Left hindlimb (tissue), 1 donor: ENCODE measurements at places on chromosomes 5 and 9.

DNA sequence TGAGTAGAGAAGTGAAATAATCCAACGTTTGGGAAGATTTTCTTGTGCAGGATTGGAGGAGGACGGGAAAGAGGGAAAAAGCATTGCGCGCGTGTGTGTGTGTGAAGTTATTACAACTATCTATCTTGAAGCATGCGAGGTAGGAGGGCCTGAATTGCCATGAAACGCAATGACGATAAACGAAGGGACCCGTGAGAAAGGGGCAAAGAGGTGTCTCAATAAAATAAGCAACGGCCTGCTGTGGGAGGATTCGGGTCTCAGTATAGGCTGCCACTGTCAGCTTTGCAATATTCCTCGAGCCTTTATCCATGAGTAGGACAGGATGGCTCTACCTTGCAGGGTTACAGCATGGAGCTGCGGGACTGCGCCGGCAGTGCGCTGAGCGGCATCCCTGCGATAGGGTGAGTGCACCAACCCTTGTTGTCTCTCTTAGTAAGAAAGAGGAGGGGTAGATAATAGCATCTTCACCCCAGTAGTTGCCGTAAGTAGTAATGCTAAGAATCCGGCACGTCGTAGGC lies 631 bp upstream of the RCL1 start:
- no peak for DNase-seq

DNA sequence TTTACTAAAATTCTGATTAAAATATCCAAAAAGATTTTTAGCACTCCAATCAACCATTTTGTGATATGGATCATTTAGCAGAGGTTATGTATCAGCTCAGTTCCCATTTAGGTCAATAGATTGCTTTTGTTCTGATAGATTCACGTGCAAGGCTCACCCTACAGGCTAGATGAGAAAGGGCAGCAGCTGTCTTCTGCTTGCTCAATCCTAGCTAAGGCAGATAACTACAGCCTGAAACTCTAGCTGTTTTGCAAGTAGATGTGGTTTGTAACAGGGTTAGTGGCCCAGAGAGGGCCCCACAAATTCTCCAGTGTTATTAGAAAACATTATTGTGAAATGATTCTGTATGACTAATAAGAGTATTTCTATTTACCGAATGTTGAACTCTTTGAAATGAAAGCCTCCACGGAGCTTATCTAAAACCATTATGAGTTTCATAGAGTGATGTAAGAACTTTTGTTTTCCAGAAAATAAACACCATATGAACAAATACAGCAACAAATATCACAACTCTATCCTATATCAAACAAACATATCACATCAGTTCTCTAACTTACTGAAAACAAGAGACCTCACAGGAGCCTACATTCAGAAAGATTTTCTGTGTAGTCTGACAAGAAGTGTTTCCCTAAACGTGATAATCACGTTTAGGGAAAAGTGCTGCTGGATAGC lies 841.9 kb upstream of the ACO1 start:
- no peak for DNase-seq

- DNase-seq: no peak
These were observed 2.5 kb downstream of the SMC5 start for GRCh38 chr9:70261131-70261870.

GRCh38 chr5:8912106-8912505 lies 633.8 kb downstream of the SEMA5A start:
- no peak for DNase-seq

DNA sequence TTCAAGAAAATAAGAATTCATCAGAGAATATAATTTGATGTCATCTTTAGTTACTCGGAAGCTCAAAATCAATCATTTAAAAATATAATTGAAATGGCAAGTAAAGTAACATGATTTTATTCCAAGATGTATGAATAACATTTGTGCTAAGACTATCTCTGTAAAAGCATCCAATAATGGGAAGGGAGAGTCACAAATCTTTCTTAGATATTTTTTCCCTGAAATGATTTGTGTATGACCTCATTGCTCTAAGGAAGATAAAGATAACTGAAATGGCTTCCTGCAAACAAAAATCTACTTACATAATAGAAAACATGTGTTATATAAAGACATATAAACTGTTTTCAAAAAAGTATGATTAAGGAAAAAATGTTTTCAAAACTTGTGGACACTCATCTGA lies 97.4 kb upstream of the FGF10 start:
- DNase-seq: no peak

DNA sequence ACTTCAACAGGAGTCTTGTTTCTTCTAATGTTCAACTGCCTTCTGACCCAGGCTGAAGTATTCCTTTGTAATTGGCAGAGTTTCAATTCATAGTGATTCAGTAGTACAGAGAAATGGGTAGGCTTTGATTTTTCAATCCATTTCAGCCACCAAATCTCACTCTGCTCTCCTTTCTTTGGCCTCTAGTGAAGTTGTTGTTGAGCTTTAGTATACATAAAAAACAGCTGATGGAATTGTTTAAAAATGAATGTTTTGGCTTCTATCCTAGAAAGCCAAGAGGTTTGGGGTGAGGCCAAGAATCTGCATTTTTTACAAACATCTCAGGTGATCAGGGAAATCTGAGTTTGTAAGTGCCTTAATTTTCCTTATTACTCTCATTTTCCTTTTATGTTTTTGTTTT lies 182.9 kb upstream of the MAP1B start:
- no peak for DNase-seq

- DNase-seq: no peak
These were observed 39.2 kb downstream of the SHC3 start for GRCh38 chr9:89139455-89139854.

DNA sequence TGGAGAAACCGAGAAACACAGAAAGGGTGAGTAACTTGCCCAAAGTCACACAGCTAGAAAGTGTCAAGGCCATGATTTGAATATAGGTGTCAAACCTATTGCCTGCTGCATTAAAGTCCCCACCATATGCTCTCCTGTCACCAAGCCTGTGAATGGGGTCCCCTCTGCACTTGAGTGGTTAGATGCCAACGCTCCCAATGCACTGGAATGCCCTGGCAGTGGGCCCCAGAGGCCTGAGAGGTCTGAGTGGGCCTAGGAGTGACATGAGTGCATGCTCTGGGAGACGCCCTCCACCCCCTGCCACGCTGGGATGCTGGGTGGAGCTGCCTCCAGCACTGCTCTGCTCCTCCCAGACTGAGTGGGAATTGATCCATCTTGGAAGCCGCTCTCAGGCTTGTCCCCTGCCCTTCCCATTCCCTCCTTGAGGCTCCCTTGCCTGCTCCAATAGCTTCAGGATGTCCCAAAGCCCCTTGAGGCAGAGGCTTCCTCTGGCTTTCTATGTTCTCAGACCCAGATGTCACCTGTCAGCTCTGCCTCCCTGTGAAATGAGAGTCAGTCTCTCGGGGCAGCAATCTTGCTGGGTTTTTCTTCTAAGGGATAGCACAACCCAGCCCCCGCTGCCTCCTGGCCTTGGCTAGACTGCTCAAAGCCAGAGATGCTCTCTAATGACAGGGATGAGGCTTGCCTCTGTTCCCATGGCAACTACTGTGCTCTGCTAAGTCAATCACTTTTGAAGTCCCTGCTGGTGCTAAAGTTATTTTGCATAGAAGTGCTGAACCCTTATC lies 6.6 kb upstream of the ARSI start:
- peak; percentile 60 for DNase-seq

DNA sequence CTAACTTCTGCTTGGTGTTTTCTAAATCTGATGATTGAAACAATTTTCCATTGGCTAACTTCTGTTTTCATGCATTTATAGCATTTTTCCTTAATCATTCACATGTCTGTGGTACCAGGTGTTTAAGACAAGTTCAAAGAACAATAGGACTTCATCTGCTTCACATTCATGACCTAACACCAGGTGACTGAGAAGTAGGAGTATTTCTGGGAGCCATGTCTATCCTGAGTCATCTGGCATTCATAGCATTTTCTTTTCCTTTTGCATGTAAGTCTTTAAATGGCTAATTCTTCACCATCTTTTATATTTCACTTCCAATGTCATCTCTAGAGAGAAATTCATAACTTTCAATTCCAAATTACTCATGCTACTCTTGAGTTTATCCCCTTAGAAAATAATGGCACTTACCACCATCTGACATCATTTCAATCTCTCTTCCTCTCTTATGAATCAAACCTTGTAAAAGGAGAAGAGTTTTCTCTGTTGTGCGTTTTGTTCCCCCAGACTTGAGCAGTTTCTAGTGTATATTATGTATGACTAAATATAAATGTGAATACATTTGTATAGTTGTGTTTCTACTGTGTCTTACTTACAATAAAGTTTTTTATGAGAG lies 1196.1 kb upstream of the CDH9 start:
- no peak for DNase-seq

- DNase-seq: no peak
These were observed 1.0 kb upstream of the PAX5 start for GRCh38 chr9:37034938-37035647.

GRCh38 chr9:82254646-82255367 lies 266.2 kb downstream of the SPATA31D1 start:
- DNase-seq: no peak

DNA sequence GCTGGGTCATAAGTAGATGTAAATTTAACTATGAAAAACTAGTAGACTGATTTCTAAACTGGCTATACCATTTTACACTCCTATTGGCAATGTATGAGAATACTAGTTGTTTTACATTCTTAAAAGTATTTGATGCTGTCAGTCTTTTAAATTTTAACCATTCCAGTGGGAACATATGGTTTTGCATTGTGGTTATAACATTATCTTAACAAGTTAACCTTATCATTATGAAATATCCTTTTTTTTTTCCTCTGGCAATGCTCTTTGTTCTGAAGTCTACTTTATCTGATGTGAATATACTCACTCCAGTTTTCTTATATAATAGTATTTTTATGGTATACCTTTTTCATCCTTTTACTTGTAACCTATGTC lies 548.9 kb upstream of the CLINT1 start:
- no peak for DNase-seq

- DNase-seq: no peak
These were observed 335.7 kb upstream of the IZUMO3 start for GRCh38 chr9:24881361-24881760.

- DNase-seq: no peak
These were observed 888 bp downstream of the RABGAP1 start for GRCh38 chr9:122941582-122942234.

- DNase-seq: no peak
These were observed 284.4 kb upstream of the RFX3 start for GRCh38 chr9:3810231-3810630.

DNA sequence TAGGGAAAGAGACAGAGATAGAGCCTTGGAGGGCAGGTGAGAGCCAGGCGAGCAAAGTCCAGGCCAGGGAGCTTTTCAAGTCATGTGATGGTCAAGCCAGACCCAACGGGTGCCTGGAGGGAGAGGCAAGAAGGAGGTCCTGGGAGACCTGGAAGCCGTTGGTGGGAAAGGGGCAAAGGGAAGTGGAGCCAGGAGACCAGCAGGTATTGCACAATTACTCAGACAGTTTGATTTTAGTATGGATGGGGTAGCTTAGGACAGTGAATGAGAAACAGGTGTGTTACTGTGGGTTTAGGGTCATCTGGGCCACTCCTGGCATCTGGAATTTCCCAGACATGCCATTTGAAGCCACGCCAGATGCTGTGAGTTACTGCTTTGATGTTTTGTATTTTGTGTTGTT lies 5.1 kb downstream of the SECISBP2 start:
- no peak for DNase-seq

DNA sequence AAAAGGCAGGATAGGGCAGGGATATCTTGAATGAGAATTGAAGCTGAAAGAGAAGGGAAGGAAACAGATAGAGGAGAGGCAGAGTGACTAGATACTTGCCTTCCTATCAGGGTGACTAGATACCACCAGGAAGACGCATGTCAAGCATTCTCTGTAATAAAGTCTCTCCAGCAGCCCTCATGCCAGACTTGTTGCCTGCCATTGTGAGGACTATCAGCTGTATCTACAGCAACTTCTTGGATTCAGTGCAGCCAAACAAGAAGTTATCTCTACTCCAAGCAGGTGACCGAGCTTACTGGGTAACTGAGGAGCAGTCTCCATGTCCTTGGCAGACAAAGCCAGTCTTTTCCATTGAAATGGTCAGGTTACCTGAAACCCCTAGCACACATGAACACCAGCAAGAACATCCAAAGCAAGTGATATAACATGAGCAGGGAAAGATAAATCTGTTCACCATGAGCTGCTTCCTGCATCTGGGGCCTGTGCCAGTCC lies 9.3 kb downstream of the SH3RF2 start:
- no peak for DNase-seq

DNA sequence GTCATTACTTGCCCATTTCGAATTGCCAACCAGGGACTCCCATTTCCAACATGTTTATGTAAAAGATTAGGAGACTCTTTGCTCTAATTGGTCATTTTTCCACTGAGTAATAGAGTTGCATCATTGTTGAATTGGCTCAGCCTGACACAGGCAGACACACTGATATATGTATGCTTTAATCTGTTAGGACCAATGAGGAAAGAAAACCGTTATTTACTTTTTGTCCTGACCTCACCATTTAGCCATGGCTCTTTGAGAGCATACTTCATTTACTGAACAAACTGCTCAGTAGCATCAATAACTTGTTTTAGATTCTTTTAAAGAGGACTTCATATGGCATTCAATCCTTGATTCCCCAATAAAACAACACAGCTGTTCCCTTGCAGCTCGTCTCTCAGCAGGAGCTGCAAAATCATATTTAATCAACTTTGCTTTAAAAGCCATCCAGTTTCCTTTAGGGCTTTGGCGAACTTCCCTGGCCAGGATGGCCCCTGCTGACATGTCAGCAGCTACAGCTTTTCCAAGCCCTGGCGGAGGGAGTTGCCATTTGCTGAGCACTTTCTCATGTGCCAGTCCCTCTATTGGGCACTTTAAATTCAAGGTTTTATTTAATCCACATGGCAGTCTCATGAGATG lies 251.5 kb upstream of the TNC start:
- DNase-seq: peak; percentile 80

GRCh38 chr5:35850967-35851680 lies 5.6 kb upstream of the IL7R start:
- DNase-seq: no peak

DNA sequence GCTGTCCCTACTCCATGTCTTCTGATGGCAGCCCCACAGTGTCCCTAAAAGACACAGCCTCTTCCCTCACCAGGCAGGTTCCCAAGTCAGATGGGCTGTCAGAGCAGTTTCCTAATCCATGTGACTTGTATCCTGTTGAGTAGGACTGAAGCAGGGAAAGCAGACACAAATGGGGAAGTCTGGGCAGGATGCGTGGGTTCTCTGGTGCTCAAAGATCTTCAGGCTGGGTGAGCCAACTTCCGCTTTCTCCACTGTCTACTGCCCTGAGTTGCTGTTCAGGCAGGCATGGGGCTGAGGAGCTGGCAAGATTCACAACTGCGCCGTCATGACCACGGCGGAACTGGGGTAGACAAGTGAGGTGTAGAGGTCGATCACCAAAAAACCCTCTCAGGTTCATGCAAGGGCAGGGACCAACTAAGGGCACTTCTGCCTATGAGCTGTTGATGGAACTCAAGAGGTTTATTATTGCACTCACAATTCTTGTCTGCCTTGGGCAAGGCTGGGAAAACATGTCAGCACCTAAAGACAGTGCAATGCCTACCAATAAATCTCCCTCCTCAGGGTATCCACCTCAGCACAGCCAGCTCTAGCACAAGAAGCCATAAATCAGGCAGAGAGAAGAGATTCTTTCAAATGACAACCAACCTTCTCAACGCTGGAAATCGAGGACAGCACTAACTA lies 83.4 kb downstream of the RAPGEF1 start:
- no peak for DNase-seq
